H1 (cell line): ENCODE measurements at places on chromosomes 1 and 21.

DNA sequence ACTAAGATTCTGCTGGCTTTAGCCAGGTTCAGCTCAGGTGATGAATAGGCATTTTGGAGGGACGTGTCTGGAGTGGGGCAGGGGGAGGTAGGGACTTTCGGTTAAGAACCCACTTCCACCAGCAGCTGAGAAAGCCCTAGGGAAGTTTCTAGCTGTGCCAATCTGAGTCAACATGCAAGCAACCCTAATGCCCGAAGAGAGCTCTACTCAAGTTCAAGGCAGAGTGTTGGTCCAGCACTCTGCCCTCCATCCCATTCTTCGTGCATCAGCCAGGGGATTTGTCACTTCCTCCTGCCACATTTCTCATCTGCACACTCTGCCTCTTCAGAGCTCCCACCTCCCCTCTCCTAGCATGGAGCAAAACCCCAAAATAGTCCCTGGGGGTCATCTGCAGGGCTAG is 208.8 kb downstream of the HIVEP3 start:
- DNase-seq = no peak

GRCh38 chr1:54172614-54173599 is 20.1 kb upstream of the CDCP2 start:
- no peak for DNase-seq

GRCh38 chr1:183886853-183887252 is 81.9 kb downstream of the RGL1 start:
- no peak for DNase-seq

DNA sequence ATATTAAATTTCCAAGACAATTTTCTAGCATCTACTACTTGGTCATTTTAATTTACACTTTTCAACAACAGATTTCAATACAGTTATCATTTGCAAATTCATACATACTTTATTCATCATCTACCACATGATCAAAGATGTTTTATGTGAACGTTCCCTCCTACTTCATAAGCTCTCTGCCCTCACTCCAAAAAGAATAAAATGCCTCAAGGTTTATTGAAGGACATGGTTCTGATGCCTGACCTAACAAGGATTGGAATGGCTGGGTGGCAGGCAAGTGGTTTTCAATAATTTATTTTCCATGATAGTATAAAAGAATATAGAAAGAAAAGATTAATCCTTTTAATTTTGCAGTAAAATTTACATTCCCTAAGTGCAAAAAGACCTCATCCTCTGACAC is 5.4 kb downstream of the CDKN2C start:
- DNase-seq = no peak

- DNase-seq = no peak
These were observed 177.9 kb downstream of the CLIC6 start for GRCh38 chr21:34846601-34847112.

GRCh38 chr1:93578911-93579825 is 102.5 kb downstream of the BCAR3 start:
- peak; percentile 43 for DNase-seq
